NCI-H187 treated with DMSO at 0.1 percent for 48 hours (cell line): ENCODE measurements at places on chromosomes 3 and 15.

GRCh38 chr15:58142827-58143461, 4.8 kb downstream of the AQP9 start:
- no peak for DNase-seq

DNA sequence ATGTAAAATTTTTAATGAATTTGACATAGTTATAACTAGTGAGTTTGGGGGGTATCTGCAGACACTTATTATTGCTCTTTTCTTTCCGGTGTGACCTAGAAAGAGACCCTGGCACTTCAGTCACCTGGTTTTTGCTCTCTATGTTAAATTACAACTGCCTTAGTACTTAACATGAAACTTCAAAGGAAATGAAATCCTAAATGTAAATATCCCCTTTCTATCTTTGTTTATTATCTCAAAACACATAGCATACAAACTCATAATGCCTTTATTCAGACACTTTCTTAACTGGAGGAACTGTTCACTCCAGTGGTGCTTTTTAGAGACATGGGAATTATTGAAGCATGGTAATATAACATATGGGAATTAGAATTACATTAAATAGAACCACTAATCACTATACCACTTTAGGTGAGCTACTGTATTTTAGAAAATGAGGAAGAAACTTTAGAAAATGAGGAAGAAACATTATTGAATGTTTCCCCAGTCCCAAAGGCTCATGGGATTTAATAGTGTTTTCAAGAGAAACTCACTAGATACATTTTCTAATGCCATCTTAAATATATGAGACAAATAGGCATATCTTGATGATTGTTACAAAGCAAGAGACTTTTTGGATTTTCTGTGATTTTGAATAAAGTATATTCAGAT, 119.5 kb upstream of the MLF1 start:
- DNase-seq = no peak

GRCh38 chr3:45275006-45275704, 49.1 kb upstream of the TMEM158 start:
- peak; percentile 66 for DNase-seq

- no peak for DNase-seq
Measured at GRCh38 chr15:50707878-50708427, 21.4 kb upstream of the TRPM7 start.

DNA sequence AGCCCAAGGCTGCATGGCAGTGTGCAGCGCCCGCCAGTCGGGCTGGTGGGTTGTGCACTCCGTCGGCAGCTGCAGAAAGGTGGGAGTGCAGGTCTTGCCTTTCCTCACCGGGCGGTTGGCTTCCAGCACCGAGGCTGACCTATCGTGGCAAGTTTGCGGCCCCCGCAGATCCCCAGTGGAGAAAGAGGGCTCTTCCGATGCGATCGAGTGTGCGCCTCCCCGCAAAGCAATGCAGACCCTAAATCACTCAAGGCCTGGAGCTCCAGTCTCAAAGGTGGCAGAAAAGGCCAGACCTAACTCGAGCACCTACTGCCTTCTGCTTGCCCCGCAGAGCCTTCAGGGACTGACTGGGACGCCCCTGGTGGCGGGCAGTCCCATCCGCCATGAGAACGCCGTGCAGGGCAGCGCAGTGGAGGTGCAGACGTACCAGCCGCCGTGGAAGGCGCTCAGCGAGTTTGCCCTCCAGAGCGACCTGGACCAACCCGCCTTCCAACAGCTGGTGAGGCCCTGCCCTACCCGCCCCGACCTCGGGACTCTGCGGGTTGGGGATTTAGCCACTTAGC, 4.3 kb downstream of the ISL2 start:
- DNase-seq = no peak

- DNase-seq = no peak
Measured at GRCh38 chr3:99638167-99638948, at the start of gene COL8A1. Gene COL8A1, plus strand, starts transcription at chr3:99638594. Its CDS starts 152,089 bp downstream, at chr3:99790683.

GRCh38 chr3:156291272-156292123, 171.1 kb downstream of the KCNAB1 start:
- no peak for DNase-seq

GRCh38 chr3:128489927-128490649, 2.9 kb downstream of the GATA2 start:
- DNase-seq = no peak
